Bronchial epithelial cell (primary cell): ENCODE measurements at places on chromosomes 3 and 15. TPM values are rescaled to one million over a fixed set of nuclear protein-coding genes. Genes with fewer than 3 reads are reported as not detected.

The TRPC1 gene
- 3.9 and 8.8 TPM in 2 replicates for total RNA-seq

The RFTN1 gene
- 8.4 and 9.2 TPM in 2 replicates for total RNA-seq

The FOXL2NB gene
- under 0.01 and 0.13 TPM in 2 replicates for total RNA-seq

The DNAJA4 gene
- 11.1 and 26.5 TPM in 2 replicates for total RNA-seq

The ISLR gene
- total RNA-seq, result 0.26 and 0.53 TPM in 2 replicates

DNA sequence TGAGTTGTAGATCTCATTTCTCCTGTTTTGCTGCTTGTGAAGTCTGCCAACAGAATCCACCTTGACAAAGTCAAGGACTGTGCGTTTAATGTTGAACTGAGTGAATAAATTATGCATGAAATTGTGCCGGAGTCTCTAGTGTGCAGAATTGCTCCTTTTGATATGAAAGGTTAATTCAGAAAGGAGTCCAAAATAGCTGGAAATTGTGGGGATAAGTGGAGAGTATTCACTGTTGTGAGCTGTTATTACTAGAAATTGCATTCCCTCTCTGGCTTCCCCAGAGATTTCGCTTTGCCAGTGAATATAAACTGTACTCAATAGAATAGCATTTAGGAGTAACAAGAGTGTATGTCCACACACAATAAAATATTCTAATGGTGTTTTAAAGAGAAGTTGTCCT, 43.1 kb downstream of the SAMMSON start:
- no peak for DNase-seq

DNA sequence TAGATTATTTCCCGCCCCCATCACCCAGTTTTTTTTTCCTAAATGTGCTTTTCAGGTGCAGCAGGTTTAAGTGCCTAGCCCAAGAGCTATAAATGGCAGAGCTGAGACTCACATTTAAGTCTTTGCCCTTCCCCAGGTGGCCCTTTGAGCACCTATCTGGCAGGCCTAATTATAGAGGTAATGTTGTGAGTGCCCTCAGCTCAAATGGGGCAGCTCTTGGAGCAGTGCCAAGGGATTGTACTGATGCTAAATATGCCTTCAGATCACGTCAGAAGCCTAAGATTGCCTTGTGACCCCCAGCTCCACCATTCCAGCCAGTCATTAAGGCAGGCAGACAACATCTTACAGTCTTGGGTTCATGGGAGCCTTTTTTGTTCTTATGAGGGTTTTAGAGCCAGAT, 159.5 kb downstream of the RPLP1 start:
- no peak for DNase-seq

DNA sequence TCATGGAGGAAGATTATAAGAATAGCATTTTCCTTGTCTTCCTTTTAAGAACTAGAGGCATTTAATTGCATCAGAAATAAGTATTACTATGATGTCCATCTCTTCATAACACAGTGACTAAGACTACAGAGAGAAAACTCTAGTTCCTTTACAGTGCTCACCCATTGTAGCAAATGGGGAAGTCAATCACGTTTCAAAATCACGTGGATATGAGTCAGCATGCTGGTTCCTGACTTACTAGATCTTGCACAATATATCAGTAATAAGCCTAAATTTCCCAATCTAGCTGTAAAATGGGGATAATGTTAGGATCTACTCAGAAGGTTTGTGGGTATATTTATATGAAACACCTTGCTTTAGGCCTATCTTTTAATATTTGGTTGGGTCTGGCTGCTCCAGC, 254.8 kb upstream of the EOMES start:
- peak; percentile 83 for DNase-seq

- DNase-seq, result no peak
Observed at GRCh38 chr15:90718232-90718631, 1.1 kb downstream of the BLM start.

DNA sequence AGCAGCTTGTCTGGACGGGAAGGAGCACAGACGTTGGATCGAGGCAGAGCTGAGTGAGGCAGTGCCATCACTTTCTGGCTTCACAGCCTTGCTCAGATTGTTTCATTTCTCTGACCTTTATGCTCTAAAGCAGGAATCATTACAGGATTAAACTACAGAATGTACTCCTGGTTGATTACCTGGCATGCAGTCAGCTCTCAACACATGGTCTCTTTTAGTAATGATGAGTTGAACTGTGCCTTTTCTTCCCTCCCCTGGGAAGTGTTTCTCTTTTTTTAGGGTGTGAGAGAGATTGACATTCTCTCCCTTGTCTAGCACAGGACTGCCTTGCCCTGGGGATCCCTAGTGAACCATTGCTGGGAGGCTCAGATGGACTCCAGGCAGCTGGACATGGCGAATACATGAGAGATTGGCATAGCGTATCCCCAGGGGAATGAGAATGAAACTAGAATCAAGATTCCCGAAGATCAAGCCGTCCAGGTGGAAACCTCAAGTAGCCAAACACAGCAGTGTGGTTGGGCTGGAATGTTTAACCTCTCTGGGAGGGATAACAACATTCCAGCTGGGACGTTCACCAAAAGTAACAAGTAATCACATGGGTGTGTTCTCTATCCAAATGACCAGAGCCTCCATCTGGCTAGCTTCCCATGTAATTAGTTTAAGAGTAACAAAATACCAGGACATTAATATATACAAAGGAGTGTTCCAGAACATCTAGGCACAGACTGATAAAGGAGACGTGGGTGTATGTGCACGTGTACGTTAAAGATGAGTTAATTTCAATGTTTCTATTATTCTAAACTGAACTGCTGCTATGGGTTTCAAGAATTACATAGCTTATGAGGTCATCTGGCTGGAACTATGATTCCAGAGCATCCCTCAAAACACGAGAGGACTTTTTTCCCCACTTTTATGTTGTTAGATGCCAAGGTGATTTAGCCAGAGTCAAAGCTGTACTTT, 118.6 kb upstream of the NR2E3 start:
- peak; percentile 58 for DNase-seq

- no peak for DNase-seq
Observed at GRCh38 chr3:22981166-22981565, 222.0 kb upstream of the UBE2E2 start.

DNA sequence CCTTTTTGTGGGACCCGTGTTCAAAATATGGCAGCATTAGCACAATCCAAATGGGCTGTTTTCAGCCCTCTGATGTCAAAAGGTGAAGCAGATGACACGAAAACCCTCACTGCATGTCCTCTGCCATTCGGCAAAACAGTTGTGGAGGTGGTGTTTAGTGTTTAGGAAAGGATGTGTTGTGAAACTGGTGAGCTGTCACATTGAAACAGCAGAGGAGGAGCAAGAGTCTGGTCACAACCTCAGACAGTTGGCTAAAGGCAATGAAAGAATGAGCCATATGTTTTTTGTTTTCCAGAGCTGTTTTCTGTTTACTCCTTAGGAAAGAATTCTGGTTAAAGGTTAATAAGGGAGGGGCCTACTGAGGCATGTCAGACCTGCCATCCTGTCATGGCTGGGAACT, 140.7 kb downstream of the VPS8 start:
- DNase-seq, result no peak

- peak; percentile 55 for DNase-seq
Observed at GRCh38 chr3:48919215-48920138, 835 bp downstream of the ARIH2 start.

DNA sequence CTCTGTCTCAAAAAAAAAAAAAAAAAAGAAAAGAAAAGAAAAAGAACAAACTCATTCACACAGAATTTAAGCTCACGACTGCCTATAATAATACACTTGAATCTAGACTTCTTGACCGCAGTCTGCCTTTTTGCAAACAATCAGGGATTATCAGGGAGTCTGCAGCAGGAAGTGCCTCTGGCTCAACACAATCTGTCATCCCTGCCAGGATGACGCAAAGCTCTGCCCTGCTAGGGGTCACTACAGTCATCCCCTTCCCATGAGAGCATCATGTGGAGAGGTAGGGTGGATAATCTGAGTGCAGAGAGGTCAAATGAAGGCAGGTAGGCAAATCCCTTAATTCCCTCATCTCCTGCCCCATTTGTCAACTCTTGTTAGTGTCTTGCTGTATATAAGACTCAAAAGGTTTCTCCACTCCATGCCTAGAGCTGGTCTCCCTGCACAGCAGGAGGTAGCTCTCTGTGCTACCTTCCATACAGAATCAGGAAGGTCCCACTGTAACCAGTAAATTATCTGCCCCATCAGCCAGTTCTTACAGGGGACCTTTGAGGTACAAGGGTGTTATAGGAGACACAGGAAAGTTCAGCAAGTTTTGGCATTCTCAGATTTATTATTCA, 4.2 kb downstream of the UBAP1L start:
- DNase-seq, result peak; percentile 46
